ENCODE measurements at places on chromosomes 4 and X.

DNA sequence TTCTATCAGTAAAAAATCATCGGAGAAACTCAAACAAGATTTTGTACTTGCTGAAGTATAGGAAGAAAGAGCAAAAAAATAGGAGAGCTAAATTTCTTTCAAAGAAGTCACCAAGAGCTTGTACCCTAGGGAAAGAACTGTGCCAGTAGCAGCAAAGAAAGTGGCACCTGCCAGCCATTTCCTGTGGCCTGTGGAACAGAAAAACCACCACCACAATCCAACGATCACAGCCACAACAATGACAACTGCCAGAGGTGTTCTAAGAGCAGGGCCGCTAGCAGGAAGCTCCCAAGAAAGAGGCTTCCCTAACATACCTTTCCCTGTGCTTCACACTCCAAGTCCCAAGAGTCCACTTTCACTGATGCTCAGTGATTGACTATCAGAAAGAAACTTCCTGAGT, 266.1 kb upstream of the GPC4 start:
- no peak for DNase-seq

- DNase-seq = no peak
These were observed 10.1 kb upstream of the CXCL8 start for GRCh38 chr4:73730292-73730691.

DNA sequence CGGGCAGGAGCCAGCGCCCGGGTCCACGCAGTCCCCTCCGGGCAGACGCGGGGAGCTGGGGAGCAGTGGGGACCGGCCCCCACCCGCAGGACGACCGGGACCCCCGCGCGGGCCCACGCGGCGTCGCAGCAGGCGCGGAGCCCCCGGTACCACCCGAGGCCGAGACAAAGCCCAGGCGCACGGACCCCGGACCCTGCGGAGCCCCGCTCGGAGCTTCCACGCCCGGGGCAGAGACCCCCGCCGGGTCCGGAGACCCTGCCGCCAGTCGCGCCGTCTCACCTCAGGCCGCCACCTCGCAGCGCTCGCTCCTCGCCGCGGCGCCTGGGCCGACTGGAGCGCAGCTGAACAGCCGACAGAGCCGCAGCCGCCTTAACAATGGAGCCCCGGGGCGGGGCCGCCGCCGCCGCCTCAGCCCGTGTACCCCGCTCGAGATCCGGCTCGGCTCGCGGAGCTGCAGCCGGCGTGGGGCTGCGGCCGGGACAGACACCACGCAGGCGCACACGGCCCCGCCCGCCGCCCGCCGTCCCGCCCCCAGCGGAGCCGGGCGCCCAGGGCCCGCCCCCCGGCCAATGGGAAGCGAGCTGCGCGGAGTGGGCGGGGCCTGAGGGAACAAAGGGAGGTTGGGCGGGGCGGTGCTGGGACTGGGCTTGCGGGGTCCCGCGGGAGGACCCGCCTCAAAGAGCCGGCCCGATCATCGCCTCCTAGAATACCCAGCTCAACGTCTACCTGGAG, at the start of gene AFAP1:
AFAP1 (minus strand) TSS at position 485 of the 732 bp plus-strand sequence. CDS start 67,783 bp downstream, outside the sequence.
- peak; percentile 97 for DNase-seq

GRCh38 chrX:16119353-16120220, 3.8 kb upstream of the GRPR start:
- DNase-seq = no peak

DNA sequence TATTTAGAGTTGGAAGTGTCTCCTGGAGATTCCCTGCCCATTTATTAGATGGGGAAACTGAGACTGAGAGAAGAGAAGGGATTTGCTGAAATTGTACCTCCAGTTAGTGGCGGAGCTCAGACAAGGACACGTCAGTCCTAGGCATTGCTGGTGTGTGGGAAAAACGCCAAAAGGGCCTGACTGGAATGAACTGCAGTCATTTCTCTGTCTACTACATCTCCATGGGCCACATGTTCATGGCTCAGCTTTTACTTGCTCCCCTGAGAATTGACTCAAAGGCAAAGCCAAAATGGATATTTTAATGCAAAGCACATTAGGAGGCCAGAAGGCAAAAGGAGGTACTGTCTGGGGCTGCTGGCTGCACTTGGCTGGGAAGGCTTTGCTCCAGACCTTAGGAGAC, 3.9 kb downstream of the TFDP3 start:
- no peak for DNase-seq

- no peak for DNase-seq
These were observed 19.8 kb upstream of the ZXDA start for GRCh38 chrX:57930051-57930450.

DNA sequence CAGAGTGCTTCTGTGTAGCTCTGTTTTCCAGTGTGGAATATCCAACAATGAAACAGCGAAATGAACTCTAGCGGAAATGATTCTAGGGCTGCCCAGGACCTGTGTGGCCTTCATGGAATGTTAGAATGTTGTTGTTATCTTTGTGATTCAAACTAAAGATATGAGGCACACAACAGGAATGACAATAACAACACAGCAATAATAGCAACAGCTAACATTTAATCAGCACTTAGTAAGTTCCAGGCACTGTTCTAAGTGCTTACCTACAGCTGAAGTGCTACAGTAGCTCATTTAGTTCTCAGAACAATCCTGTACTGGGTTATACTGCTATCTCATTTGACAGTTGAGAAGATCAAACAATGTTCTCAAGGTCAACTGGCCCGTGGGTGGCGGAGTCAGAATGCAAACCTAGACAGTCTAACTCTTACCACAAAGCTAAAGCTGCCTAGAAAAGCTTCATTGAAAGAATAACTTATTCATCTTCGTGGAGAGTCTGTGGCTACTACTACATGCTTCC, 63.7 kb downstream of the MAML3 start:
- peak; percentile 91 for DNase-seq

GRCh38 chrX:35722128-35722527, 76.0 kb upstream of the MAGEB16 start:
- no peak for DNase-seq

GRCh38 chr4:138663883-138664282, 351.7 kb upstream of the NOCT start:
- DNase-seq = no peak

DNA sequence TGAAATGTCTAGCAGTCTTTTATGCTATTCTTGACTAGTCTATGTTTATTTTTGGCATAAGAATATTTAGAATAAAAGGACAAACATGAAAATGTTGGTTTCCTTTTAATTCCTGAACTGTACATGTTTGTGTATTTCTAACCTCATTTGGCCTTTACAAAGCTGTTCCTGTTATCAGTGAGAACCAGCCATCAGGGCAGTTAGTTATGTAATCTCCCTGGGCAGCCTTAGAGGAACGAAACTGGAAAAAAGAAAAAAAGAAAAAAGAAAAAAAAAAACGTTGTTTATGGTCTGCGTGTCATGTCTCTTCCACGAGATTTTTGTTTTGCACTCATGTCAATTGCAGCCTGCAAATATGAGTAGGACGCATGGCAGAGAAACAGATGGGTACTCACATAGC, 193.7 kb downstream of the MAGEB5 start:
- DNase-seq = no peak

- no peak for DNase-seq
These were observed 11.4 kb upstream of the FMR1 start for GRCh38 chrX:147900349-147900748.

DNA sequence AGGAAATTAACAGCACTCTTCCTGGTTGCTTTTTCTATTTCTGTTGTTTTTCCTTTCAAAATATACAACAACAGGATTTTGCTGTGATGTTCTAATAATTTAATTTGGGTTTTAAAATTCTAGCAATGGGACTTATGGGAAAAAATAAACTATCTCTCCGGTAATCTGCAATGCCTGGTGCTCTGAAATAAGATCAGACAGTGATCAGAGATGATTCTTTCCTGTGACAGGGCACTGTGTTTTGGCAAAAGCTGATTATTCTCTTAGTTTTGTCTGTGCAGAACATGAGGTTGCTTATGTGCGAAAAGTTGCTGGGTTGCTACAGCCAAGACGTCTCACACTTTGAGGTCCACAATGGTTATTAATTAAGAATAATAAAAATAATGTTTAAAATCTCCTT, 291.7 kb downstream of the FBXO8 start:
- DNase-seq = no peak

GRCh38 chr4:74095482-74095881, 3.5 kb downstream of the CXCL2 start:
- DNase-seq = no peak

GRCh38 chr4:162341533-162341932, 177.7 kb upstream of the FSTL5 start:
- no peak for DNase-seq

- peak; percentile 86 for DNase-seq
These were observed 159.6 kb downstream of the PTTG2 start for GRCh38 chr4:38119668-38120385.

DNA sequence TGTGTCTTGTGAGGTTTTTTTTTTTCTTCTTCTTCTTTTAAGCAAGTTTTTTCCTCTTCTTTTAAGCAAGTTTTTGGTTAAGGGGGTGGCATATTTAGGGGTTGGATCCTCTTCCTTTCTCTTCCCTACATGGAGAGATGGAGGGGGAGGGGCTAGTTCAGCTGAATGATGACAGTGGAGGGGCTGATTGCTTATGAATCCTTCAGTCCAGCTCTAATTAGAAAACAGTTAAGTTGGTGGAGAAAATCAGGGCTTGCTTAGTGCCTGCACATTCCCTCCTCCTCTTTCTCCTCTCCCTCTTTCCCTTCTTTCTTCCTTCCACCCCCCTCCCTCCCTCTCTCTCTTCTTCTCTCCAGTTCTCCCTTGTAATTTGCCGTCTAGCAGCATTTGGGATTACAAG, 4.4 kb upstream of the HAND2 start:
- DNase-seq = no peak

GRCh38 chrX:135973025-135973547, 702 bp downstream of the MMGT1 start:
- peak; percentile 23 for DNase-seq

DNA sequence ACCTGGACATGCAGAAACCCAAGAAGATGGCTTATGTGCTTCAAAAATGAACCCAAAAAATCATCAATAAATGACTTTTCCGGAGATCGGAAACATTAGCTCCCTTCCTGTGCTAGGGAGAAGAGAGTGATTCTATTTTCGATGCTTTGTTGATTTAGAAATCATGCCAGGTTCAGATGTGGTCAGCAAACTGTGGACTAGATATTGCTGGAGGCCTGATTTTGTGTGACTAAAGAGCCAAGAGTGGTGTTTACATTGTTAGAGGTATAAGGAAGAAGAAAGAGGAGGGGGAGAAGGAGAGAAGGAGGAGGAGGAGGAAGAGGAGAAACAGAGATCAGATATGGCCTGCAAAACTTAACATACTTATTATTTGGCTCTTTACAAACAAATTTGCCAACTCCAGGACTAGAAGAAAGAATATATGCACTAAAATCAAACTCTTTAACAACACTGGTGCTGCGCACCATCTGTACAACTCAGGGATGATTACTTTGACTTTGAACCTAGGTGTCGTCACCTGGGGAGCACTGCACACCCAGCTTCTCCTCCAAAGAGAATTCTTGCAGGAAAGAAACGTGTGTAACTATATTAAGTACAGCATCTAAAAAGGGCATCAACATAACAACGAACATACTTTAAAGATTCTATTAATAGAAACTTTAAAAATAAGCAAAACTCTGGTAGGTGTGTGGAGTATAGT, 664.9 kb upstream of the LCORL start:
- peak; percentile 38 for DNase-seq

DNA sequence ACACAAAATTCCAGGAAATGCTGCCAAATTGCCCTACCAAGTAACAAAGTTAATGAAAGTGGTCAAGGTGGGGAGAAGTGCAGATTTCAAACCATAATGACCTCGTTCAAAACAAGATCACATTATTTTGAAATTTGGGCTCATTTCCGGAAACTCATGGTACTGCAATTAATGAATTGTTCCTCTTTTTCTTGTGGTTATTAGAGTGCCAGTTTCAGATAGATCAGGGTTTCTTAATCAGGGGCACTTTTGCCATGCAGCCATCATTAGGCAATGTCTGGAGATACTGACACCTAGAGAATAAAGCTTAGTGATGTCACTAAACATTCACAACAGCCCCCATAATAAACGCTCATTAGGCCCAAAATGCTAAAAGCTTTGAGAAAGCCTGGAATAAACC, 381.5 kb upstream of the GALNT7 start:
- no peak for DNase-seq

DNA sequence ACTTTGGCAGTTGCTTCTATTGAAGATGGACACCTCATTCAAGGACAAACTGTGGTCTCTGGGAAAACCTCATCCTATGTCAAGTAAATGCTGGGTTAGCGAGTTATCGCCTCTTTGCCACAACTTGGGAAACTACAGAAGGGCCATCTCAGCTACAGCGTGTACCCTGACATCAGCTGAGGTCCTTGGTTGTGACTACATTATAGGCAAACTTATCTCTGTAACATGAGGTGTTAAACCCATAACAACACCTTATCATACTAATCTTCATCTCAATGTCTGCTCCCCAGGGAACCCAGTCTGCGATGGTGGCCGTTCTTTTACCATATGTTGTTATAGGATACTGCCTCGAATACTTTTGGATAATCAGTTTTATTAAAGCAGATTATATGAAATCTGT, 1862.7 kb downstream of the STIM2 start:
- no peak for DNase-seq

- peak; percentile 63 for DNase-seq
These were observed 217.3 kb upstream of the TAPT1 start for GRCh38 chr4:16443504-16444088.

GRCh38 chr4:96526625-96527024, 686.7 kb downstream of the PDHA2 start:
- DNase-seq = no peak

DNA sequence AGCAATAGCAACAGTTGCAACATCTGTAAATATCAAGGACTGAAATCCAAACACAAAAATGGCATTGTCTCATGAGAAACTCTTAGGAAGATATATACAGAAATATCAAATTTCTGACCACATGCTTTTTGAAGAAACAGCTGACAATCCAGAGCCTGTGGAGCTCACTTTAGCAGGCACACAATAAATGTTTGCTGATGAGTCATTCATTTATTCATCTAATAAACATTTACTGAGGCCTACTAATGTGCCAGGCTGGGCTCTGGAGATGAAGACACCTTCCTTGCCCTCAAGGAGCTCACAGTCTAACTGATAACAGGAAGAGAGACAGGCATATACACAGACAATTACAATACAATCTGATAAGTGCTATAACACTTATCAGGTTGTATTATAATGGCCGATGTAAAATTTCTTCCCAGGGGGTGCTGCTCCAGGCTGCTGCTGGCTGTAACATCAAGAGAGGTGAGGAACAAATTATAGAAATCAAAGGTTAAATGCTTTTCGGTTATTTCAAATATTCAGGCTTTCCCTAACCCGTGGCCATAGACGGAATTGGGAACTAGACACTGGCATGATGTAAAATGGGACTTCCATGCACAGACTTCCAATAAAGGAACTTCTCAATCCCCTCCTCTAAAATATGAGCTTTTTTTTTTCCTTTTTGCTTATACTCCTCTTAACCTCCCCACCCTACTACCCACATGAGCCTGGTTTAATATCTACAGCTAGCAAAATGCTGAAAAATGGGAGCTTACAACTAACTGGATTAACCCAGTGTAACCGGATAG, 16.8 kb upstream of the ZCCHC13 start:
- peak; percentile 5 for DNase-seq
